ENCODE measurements at places on chromosomes 2 and 18. TPM values are rescaled to one million over a fixed set of nuclear protein-coding genes. Genes with fewer than 3 reads are reported as not detected.
A peak's percentile ranks its signal among the peaks of the same experiment; 100 is the strongest.

The NTSR2 gene
- total RNA-seq: not detected

The CROCC2 gene
- total RNA-seq: not detected

The IRS1 gene
- total RNA-seq: 11.3 TPM

DNA sequence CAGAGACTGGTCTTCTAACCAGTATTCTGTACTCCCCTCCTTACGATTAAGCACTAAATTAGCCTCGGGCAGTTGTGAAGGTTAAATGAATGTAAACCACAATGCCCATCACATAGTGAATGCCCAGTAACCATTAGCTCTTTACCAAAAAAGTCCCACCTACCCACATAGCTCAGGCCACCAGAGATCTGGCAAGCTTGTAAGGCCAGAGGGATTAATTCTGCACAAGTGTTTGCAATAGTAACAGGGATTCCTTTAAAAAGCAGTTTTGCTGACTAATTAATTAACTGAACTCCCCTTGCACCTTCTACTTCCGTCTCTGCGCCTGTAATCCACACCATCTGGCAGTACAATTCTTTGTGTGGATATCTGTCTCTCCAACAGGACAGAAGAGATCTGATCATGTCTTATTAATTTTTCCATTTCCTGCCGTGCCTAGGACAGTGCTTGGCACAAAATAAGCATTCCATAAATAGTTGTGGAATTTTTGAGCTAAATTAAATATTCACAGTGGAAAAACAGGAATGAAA lies 36.2 kb upstream of the IGFBP2 start:
- DNase-seq: no peak

- no peak for DNase-seq
Observed at GRCh38 chr2:39608686-39609441, 56.9 kb upstream of the TMEM178A start.

DNA sequence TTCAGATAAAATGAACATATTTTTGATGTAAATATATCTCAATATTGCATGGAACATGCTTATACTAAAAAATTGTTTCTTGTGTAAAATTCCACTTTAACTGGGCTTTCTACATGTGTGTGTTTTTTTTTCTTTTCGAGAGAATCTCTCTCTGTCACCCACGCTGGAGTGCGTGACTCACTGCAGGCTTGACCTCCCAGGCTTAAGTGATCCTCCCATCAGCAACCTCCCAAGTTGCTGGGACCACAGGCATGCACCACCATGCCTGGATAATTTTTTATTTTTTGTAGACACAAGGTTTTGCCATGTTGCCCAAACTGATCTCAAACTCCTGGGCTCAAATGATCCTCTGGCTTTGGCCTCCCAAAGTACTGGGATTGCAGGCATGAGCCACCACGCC lies 254.6 kb downstream of the LOXHD1 start:
- DNase-seq: peak; percentile 91

- DNase-seq: no peak
Observed at GRCh38 chr2:28225473-28226080, 167.1 kb upstream of the FOSL2 start.

DNA sequence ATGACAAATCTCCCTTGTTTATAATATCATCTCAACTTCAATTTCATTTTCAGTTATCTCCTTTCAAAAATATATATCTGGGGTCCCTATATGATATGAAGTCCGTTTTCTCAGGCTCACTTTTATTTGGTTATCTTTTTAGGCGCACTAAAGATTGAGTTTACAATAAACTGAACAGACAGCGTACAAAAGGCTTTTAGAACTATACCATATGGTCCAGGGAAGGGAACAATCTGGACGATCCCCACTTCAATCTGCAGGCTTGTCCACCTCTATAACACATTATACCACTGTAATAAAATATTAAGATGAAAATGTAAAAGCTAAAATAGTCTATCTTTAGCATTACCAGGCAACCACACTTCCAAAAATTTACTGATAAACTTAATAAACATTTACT lies 289.9 kb downstream of the ZEB2 start:
- DNase-seq: no peak

GRCh38 chr2:166125557-166125956 lies 2.3 kb downstream of the SCN1A start:
- DNase-seq: no peak

GRCh38 chr2:99940963-99941362 lies 201.4 kb downstream of the AFF3 start:
- DNase-seq: no peak

GRCh38 chr2:100189387-100189786 lies 47.0 kb upstream of the AFF3 start:
- DNase-seq: no peak

- DNase-seq: peak; percentile 41
Observed at GRCh38 chr2:46632349-46632748, 153.0 kb downstream of the TMEM247 start.

GRCh38 chr2:9297156-9297555 lies 90.5 kb downstream of the ASAP2 start:
- DNase-seq: no peak

DNA sequence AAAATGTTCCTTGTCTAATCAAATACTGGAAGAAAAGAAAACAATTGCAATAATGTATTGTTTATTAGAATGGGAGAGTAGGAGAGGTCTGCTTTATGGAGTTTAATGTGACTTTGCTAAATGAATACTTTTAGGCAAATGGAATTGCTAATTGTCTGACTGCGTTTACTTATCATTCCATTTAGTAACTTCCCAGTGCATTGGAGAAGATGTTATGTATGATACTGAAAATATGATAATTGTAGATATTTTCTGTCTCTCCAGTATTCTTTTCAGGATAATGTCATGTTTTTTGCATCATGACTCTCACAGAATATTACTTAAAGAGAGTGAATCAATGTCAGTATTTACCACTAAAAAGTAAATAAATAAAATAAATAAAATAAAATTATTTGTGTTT lies 8.1 kb upstream of the ERBB4 start:
- no peak for DNase-seq

DNA sequence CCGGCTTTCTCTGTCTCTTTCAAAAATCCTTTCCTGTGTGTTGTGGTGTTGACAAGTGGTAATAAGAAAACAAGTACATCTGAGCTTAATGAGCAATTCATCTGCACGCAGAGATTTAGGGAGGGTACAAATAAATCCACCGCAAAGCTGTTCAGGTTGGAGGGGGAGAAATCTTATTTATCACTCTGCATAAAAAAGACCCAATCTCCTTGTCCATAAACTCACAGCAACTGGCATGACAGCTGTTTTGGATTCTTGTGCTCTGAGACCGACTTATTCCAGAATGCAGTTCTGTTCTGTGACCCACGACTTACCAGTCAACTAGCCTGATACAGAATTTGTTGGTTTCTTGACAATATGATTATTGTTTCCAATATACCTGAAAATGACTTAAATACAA lies 380.1 kb downstream of the SOX11 start:
- no peak for DNase-seq

DNA sequence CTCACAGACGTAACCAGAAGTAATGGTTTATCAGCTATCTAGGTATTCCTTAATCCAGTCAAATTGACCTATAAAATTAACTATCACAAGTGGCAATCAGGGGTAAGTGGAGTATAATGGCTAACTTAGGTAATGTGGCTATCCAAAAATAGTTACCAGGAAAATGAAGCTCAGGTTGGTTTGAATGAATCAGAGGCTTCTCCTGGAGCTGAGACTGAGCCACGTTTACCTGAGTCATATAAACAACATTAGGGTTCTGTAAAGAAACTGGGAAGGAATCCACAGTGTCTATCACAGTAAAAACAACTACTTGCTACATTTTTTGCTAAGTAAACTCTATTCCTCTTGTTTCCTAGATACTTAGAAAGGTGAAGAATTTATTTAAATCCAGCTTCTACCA lies 236.0 kb upstream of the SPHKAP start:
- DNase-seq: no peak

DNA sequence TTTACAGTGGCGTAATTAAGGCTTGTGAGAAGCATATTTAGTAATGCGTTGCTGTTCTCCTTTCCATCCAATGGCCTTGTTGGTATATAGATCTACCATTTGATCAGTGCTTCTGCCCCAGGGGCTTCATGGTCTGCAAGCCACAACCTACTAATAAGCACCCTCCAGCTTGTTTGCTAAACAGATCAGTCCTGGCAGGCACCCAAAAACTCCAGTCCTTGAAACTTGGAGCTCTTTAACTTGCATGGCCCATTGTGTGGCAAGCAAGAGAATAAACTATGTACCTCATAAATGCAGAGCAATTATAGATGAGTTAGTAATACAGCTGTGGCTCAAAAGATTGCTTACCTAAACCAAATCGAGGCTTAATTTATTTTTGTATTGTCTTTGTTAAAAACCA lies 158.5 kb downstream of the FTCDNL1 start:
- no peak for DNase-seq

DNA sequence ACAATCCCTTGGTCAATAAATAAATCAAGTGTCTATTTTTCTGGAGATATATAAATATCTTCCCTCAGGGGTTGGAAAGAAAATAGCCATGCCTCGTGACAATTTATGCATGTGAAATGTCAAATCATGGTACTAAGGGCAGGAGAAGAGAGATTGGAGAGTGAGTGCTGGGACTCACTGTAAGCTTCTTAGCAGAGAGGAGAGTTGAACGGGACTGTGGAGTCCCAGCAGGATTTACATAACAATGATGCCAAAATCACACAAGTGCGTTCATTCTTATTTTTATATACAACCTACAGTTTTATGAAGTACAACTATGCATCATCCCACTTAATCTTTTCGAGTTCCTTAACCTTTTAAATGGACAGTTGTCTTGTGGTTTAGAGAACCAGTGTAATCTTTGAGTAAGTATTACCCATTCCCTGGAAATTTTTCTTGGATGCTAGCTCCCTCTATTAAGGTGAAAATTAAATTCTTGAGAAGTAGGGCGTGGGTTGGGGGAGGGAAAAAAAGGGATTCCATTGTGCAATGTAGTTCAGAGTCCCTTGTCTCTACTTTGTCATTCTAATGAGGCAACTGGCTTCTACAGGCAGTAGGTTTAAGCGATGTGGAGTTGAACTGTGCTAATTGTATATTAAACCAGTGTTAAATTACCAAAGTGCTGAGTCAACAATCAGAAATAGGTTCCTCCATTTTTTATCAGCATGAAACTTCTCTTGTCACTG lies 143.6 kb upstream of the EPHA4 start:
- no peak for DNase-seq

DNA sequence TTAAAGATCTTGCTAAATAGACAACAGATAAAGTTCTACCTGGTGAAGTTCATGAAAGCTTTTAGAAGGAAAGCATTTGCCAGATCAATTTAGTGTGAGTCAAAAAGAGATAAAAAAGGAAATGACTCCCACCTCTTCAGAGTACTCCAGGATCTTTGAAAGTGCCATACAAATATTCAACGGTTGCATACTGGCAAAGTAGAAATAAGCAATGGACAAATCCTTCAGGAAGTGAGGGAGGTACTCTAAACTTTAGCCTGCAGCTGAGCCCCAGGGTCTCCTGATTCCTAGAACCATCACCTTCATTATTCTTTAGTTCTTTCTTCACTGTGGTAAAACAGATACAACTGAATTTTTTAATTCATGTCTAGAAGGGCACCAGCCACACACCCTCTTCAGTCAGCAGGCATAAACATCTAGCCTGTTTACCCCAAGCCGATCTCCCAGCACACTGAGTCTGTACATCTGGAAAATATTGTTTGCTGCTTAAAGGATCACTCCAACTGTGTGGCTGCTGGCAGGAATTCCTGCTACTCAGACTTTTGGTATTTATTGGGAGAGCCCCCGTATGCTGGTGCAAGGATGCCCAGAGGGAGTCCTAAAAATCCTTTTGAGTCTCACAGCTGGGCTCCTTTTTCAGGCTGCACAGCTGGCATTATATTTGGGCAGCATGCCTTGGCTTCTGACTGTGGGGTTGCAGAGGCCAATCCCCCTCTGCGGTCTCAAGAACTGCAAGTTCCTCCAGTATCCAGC lies 72.3 kb upstream of the SESTD1 start:
- peak; percentile 50 for DNase-seq

GRCh38 chr2:176769021-176769420 lies 443.6 kb upstream of the HNRNPA3 start:
- no peak for DNase-seq

- DNase-seq: no peak
Observed at GRCh38 chr2:225025917-225026571, 16.2 kb downstream of the DOCK10 start.

DNA sequence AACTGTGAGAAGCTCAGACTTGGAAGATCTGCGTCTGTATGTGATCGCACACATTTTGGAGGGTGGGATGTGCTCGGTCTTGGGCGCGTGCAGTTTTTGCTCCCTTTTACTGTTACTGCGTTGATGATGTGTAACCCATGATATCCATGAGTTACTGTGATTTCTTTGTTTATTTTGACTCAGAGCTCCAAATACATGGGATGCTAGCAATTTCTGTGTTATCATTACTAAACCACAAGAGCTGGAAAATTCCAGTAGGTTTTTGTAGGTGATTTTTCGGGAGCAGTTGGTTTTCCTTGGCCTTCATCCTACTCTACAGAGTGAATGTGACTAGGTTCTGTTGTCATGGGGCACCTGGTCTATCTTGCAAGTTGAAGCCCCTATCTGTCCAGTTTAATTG lies 124.2 kb downstream of the AGAP1 start:
- peak; percentile 73 for DNase-seq

GRCh38 chr2:200627110-200627770 lies 41.4 kb downstream of the AOX1 start:
- no peak for DNase-seq

DNA sequence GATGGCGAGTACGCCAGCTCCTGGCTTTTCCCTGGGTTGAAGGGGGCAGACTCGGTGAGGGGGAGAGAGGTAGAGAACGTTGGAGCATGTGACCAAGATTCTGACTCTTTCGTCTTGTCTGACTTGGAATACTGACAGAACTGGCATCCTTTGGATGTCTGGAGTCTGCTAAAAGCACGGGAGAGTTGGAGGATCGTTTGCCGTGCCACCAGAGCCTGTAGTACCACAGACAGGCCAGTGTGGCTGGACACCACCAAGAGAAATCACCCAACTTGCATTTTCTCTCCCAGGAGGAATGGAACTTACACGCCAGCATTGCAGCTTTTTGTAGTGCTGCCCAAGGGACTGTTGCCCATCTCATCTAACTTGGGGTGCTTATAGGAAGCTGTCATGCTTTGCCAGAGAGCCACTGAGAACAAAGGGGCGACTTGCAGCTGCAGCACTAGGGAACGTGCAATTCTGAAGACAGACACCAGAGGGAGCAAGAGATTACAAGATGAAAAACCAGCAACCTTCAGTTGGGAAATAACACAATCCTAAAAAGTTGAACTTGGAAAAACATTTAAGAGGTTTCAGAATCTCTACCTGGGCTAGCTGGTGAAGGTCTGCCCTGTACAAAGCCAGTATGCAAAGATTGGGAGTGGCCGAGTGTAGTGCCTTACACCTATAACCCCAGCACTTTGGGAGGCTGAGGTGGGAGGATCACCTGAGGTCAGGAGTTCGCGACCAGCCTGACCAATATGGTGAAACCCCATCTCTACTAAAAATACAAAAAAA lies 24.1 kb downstream of the PSMG2 start:
- peak; percentile 69 for DNase-seq
